ENCODE measurements at places on chromosomes 7 and 10.

DNA sequence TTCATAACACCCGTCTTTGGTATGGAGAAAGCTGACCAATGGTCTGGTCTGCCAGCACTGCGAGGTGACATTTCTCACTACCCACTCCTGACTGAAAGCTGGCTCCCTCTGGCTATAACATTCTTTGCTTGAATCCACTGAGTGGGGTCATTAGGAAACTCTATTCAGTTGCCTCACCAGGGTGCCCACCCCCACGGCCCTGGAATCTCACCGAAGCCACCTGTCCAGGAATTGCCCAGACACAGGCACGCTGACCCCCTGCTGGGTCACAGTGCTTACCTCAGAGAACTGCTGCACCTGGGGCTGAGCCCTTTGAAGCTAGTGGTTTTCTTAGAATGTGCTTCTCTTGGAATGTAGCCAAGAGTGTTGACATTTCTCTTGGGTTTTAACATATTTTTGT lies 28.6 kb downstream of the HECW1 start:
- no peak for DNase-seq

- DNase-seq, result peak; percentile 11
These were observed 374.8 kb upstream of the KIAA1217 start for GRCh38 chr10:23834091-23834490.

- DNase-seq, result no peak
These were observed 926.1 kb upstream of the SORCS1 start for GRCh38 chr10:108090476-108091215.

DNA sequence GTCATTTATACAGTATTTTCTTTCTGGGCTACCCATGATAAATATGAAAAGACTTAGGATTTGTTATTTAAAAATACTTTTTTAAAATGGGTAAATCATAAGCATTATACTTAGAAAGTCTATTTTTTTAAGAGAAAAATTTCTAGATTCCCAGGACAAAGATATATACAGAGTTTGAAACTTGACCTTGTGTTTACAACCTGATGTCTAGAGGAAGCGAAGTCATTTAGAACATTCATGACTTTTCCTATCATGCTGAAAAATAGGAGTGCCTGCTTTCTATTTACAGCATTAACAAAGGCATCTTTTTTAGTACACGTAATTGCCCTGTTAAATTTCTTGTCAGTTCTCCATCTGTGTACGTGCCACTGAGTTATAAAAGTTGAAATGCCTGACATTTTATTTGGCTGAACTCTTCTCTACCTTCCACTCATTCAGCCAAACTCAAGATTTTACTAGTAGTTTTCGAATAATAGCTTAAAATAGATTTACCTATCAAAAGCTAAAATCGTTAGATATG lies 23.0 kb downstream of the GNAT3 start:
- DNase-seq, result no peak

- no peak for DNase-seq
These were observed 111.2 kb upstream of the PTN start for GRCh38 chr7:137454767-137455166.

- DNase-seq, result no peak
These were observed 75.5 kb upstream of the KAT6B start for GRCh38 chr10:74750848-74751274.

DNA sequence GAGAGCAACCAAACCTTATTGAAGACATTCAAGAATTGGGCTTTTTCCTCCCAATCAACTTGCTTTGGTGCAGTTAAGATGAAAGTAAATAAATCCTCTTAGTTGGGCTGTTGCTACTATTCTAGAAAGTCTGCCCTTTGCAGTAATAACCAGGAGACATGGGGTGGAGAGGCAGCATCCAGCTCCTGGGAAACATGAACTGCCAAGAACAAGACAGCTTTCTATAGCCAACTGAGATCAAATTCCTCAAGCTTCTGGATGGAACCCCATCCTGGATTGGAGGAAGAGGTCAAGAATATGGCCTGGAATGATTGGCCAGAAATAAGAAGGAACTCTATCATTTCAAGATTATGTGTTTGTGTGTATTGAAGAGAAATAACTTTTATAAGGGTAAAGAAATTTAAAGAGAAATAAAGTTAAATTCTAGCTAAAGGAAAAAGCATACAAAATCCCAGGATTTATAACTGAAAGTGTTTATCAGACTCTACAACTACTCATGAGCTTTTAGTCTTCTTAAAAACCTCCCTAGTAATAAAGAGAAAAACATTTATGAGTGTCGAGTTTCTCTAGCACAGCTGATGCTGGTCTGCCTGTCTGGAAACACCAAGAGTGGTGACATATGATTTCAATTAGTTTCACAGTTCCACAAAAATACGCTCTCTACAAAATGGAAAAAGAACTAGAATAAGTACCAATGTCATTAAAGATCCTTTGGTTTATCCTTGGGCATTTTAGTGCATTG lies 70.1 kb upstream of the COL1A2 start:
- no peak for DNase-seq

DNA sequence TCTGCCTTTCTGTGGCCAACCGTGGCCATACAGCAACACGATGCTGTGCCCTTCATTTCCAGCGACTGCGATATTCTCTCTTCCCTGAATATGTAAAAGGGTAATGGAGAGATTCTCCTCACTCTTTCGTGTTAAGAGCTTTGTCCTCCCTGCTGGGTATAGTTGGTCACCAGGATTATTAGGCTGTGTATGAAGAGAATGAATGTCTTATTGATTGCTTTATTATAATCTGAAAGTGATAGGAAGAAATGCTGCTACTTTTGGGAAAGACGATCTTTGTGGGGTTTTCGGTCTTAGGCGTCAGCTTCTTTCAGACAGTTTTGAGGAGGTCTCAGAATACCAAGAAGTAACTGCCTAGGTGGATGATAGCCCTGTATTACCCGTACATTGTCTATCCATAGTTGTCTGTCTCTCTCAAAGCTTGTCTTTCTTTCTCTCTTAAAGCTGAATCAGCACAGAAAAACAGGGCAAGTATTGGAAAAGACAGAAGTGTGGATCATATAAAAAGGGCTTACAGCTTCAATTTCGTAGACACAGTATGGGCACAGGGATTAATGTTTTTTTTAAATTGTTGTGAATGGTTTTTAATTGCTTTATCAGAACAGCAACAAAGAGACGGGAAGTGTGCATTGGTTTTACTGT lies 1.2 kb downstream of the AHCYL2 start:
- no peak for DNase-seq

GRCh38 chr7:128161466-128162125 lies 79.5 kb upstream of the LEP start:
- no peak for DNase-seq

GRCh38 chr10:125035136-125035535 lies 93.2 kb downstream of the ZRANB1 start:
- no peak for DNase-seq

DNA sequence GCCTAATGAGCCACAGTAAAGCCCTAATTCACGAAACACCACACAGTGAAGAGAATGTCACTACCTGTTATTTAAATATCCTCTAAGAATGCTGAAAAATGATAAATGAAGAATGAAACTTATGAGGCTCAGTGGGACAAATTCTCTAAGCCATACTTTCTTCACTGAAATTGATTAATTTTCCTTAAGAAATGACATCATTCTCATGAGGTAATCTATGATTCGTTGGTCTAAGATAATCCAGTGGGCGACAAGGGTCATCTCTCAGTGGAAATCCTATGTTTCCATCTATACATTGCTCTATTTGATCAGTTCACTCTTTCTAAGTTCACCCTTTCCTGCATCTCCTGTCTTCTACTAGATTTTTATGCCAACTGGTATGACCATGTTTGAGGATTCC lies 330.4 kb upstream of the ANKRD30A start:
- DNase-seq, result no peak

- no peak for DNase-seq
These were observed 12.7 kb downstream of the STRA8 start for GRCh38 chr7:135246191-135246825.

DNA sequence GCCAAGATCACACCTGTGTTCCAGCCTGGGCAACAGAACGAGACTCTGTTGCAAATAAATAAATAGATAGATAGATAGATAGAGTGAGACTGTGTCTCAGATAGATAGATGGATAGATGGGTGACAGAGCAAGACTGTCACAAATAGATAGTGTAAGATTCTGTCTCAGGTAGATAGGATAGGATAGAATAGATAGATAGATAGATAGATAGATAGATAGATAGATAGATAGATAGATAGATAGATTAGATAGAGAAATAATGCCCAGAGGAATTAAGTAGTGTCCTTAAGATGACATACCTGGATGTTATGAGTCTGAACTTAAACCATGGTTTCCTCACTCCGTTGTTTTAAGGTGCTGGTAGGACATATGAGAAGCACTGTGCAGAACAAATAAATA lies 8.0 kb downstream of the PLEKHA8 start:
- no peak for DNase-seq

DNA sequence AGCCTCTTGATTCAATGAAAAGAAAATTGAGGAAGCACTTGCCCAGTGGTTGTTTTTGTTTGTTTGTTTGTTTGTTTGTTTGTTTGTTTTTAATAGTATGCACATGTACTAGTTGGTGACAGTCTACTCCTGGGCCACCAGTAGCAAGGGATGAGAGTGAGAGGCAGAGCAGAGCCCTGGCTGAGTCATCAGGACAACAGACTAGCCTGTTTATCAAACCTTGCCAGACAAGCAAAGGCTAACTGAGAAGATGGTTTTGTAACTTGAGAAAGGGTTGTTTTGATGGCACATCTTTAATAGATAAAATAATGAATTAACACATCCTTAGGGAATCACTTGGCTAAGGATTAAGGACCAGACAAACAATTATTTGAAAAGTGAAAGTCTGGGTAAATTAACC lies 78.1 kb downstream of the INHBA start:
- DNase-seq, result peak; percentile 42

GRCh38 chr10:38007551-38007950 lies 2.9 kb upstream of the ZNF33A start:
- DNase-seq, result no peak

DNA sequence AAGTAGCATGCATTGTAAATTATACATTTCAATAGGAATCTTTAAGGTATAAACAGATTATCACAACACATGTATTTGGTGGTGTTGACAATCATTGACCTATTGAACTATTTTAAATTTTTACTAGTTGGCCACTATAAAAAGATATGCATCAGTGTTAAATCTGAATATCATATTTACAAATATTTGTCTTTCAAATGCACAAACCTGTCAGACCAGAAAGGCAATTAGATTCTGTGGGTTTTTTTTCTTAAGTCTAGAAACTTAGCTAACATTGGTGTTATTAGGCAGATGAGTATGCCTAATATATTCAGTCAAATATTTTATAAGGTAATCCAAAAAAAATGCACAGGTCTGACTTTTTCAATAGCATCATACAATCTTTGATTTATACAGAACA lies 241.4 kb upstream of the DGKB start:
- peak; percentile 49 for DNase-seq

- no peak for DNase-seq
These were observed 131.4 kb downstream of the PLXDC2 start for GRCh38 chr10:19947656-19948055.

DNA sequence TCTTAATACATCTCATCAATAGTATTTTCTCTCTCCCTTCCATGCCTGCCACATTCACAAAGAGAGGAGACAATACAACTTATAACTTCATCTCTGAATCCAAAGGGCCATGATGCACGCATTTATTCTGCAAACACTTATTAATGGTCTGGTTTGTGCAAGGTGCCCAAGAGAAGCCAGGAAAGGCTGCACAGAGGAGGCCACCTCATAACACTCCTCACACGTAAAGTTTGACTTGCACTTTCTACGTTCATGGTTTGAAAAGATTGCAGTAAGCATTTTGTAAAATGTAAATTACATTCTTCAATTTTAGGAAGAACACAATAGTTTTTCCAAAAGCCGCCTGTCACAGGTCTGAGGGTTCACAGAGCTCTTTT lies 1.2 kb upstream of the PALS2 start:
- DNase-seq, result peak; percentile 44

DNA sequence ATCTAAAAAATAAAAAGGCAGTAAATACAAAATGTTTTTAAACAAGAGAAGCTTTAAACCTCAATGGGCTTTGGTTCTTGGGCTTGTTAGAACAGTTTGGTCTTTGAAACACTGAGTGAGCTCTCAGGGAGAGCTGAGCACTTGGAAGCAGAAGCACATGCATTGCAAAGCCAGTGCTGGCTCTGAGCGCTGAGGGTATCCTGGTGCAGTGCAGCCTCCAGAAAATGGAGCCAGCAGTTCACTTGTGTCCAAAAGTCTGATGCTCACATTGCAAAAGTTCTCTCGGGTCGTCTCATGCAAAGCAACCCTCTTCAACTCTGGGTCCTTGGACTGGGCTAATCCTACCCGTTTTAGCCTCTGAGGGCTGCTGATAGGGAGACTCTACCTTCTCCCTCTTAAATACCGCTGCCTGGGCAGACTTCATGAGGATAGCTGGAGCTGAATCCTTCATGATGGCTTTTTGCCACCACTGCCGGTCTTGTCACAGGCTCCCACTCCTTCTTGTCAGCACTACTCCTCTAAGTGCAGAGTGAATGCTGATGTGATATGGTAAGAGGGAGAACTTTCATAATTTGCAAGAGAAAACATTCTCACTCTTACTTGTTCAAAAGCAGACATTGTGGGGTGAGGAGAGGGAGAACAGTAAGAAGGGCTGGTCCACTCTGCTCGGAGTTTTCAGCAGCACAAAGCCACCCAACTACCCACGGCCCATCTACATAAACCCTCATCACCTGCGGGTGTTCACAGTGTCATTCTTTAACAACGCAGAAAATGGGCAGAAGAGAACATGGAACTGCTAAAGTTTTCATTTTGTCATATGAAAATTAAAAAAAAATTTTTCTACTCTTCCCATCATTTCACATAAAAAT lies 42.2 kb upstream of the BMPER start:
- DNase-seq, result no peak

DNA sequence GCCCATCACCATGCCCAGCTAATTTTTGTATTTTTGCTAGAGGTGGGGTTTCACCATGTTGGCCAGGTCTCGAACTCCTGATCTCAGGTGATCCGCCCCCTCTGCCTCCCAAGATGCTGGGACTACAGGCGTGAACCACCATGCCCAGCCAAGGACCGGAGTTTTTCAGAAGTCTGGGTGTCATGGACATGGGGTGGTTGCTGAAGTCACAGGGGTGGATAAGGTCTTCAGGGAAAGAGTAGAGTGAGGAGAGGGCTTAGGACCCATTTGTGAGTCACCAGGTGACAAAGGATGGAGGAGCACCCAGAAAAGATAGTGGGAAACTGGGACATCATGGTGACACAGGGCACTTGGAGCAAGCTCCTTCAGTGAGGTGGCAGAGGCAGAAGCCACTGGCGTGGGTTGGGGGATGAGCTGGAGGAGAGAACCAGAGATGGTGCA lies 2.8 kb upstream of the GPRIN2 start:
- no peak for DNase-seq

- DNase-seq, result no peak
These were observed 775 bp upstream of the ABHD11 start for GRCh38 chr7:73739387-73739767.

DNA sequence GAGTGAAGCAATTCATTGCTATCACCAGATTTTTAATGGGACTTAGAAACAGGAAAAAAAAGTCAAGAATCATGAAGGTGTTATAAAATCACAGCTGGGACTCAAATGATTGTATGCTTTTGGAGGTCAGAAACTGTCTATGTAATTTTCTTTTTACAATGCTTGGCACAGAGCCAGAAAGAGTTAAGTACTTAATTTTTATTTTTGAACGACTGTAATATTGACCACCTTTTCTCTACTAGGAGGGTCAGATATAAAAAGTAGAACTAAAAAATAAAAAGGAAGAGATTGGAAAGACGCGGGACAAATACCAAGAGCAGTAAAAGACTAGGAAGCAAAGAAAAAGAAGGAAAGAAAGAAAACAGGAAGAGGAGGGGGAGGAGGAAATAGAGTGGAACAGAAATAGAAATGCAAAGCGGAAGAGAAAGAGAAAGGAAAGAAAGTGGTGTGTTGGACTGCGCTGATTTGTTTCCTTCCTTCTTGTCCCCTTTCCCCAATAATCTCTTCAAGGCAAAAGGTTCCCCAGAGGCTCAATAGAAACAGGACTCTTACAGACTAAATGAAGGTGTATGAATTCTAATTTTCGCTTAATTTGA lies 23.2 kb upstream of the C1GALT1 start:
- DNase-seq, result no peak

Data from DMS53 (cell line).